DMS153 (cell line): ENCODE measurements at places on chromosomes 7 and 10.

GRCh38 chr7:159019111-159019510, 125.6 kb downstream of the VIPR2 start:
- no peak for DNase-seq

DNA sequence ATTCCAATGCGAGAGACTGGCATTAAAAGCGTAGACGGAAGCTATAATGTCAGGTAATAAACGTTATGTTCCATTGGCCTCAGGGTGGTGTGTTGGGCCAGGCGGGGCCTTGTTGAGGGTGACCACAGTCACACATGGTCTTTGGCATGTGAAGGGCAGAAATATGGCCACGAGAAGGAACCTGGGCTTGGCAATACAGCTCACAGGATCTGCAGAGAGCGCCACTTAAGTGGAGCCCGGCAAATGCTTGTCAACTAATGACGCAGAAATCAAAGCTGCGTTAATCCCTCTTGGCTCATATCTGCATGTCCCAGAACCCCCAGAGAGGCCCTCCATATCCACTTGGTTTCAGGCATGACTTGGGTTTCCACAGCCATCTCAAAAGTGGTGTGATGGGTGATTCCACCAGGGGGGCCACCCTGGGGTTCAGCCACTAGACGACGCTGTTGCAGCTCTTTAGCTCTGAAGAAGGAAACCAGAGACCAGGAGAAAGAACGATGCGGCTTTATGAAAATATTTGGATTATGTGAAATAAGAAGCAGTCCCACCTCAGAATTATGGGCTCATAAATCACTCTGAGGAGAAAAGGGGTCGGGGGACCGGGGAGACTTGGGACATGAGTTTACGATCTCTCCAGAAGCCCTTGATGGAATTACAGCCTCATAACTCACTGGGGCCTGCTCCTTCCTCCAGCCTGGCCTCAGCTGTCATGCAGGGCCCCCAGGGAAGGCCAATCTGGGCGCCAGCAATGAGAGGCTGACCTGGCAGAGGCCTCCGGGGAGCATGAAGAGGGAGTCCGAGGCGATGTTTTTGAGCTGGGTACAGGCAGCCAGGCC, 462.5 kb downstream of the PLXNA4 start:
- no peak for DNase-seq

GRCh38 chr7:3063016-3063753, 19.5 kb upstream of the CARD11 start:
- DNase-seq, result no peak

- no peak for DNase-seq
Observed at GRCh38 chr10:131961047-131961776, 20.5 kb downstream of the BNIP3 start.

DNA sequence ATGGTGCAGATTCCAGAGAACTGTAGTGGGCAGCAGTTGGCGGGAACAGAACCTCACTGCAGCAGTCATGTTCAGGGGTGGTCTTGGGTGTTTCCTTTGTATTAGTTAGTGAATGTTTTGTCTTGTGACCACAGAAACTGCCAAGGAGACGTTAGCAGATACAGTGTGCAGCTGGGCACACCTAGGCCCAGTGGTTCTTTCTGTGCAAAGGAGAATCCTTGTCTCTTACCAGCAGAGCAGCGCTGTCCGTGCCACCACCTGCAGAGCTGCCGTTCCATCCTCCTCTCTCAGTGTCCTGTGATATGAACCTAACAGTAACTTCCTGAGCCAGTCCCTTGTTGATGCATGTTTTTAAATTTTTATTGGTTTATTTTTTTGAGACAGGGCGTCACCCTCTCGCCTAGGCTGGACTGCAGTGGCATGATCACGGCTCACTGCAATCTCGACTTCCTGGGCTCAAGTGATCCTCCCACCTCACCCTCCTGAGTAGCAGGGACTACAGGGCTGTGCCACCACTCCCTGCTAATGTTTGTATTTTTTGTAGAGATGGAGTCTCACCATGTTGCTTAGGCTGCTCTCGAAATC, 60.6 kb downstream of the WDR37 start:
- DNase-seq, result no peak

DNA sequence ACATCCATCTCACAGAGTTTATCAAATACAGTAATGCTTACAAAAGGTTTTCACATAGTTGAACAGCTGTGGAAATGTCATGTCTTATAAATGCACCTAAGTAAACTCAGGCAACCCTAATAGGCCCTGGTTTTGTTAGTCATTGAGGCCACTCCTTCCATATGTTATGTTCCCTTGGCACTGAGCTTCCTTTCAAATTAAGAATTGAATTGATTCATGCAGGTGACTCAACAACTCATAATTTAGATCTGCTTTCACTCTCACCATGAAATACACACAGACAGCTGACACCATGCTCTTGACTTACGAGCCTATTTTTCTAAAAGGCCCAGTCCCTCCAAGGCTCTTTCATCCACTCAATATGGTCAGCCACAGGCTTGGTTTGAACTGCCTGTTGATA, 476.9 kb downstream of the KCNMA1 start:
- peak; percentile 97 for DNase-seq

GRCh38 chr10:1170867-1171180, 114.6 kb downstream of the WDR37 start:
- no peak for DNase-seq

DNA sequence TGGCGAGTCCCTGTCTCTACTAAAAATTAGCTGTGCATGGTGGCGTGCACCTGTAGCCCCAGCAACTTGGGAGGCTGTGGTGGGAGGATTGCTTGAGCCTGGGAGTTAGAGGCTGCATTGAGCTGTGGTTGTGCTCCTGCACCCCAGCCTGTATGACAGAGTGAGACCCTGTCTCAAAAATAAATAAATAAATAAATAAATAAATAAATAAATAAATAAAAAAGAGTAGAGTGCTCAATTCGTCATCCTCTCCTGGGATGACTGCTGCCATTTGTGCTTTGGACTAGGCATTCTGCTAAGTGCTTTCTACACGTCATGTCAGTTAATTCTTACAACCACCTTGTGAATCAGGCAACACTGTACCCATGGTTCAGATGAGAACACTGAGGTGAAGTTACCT, 130.6 kb downstream of the DOCK1 start:
- no peak for DNase-seq

GRCh38 chr10:22365233-22365632, 19.9 kb downstream of the SPAG6 start:
- no peak for DNase-seq

DNA sequence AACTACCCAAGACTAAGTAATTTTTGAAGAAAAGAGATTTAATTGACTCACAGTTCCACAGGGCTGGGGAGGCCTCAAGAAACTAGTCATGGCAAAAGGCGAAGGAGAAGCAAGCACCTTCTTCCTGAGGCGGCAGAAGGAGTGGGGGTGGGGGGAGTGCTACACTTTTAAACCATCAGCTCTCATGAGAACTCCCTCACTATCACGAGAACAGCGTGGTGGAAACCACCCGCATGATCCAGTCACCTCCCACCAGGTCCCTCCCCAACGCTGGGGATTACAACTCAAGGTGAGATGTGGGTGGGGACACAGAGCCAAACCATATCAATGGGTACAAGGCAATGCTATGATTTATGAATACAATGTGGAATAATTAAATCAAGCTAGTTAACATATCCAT, 241.9 kb downstream of the PTPRN2 start:
- no peak for DNase-seq

GRCh38 chr10:100041306-100042002, 31.7 kb upstream of the DNMBP start:
- no peak for DNase-seq

GRCh38 chr10:120385992-120386391, 71.0 kb upstream of the PLPP4 start:
- no peak for DNase-seq

GRCh38 chr10:3793553-3793952, 8.5 kb upstream of the KLF6 start:
- no peak for DNase-seq

DNA sequence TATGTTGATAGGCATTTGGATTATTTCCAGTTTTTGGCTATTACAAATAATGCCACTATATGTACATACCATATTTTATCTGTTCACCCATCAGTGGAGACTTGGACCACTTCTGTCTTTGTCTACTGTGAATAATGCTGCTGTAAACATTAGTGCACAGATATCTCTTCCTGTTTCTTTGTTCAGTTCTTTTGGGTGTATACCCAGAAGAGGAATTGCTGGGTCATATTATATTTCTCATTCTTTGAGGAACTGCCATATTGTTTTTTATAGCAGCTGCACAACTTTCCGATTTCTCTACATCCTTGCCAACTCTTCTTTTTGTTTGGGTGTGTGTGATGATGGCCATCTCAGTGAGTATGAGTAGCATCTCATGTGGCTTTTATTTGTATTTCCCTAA, 218.0 kb downstream of the LRMDA start:
- no peak for DNase-seq

- DNase-seq, result peak; percentile 77
Observed at GRCh38 chr10:79027147-79028055, 41.4 kb upstream of the ZMIZ1 start.

- no peak for DNase-seq
Observed at GRCh38 chr10:74026428-74027015, 28.6 kb downstream of the VCL start.

- DNase-seq, result peak; percentile 94
Observed at GRCh38 chr10:127279334-127279774, 83.0 kb upstream of the INSYN2A start.

DNA sequence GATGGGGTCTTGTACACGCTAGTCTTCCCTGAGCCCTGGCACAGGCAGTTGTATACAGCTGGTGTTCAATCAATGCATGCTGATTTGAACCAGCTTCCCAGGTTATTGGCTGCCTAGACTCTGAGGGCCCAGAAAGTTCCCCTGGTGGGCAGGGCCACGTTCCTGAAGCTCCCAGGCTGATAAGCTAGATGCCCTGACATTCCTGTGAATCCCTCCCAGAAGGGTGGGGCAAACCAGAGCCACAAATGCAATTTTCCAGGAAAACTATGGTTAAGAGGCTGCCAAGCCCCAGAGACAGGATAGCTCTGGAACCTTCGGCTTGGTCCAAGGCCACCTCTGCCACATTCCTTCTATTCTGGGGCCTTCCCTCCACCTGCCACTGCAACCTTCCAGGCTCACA, 78.2 kb downstream of the FAM53B start:
- no peak for DNase-seq

DNA sequence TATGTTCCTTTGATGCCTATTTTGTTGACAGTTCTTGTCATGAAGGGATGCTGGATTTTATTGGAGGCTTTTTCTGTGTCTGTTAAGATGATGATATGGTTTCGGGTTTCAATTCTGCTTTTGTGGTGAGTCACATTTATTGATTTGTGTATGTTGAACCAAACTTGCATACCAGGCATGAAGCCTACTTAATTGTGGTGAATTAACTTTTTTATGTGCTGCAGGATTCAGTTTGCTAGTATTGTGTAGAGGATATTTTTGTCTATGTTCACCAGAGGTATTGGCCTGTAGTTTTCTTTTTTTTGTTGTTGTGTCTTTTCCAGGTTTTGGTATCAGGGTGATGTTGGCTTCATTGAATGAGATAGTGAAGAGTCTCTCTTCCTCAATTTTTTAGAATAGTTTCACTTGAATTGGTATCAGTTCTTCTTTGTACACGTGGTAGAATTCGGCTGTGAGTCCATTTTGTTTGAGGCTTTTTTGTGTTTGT, 345.9 kb downstream of the KIF20B start:
- peak; percentile 37 for DNase-seq

DNA sequence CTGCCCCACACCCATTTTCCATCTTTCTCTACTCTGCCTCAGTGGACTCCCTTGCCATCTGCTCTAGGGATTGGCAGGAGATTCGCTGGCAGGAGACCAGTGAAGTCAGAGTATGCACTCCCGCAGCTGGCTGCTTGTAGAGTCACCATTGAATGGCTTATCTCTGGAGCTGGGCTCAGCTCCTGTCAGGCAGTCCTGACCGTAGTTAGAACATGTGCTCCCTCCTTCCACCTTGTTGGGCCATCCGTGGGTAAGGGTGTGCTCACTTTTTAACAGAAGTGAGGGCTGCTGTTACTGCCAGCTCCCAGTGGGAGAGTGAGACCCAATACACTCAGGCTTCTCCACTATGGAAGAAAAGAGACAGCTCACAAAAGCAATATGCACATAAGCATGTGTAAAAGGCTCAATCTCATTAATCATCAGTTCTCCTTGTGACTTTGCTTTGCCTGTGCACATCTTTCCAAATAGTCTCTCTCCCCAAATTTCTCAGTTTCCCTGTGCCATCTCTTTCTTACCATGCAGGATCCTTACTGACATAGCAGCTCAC, 773.3 kb downstream of the GRID1 start:
- no peak for DNase-seq

DNA sequence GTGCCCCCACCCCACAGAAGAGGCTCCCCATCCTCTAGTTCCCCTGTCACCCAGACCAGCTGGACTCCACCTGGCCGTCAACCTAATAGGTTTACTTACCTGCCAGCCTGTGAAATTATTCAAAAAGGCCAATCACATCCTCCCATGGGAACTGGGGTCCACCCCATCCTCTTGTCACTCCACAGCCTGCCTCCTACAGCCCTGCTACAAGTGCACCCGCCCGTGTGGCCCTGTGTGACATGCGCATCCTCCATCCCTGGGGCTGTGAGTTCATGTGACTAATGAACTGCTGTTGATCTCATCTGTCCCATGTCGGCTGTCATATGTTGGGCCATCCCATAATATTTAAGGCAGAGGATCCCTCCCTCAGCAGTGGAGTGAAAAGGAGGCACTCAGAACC, 39.4 kb downstream of the AOC1 start:
- DNase-seq, result no peak

DNA sequence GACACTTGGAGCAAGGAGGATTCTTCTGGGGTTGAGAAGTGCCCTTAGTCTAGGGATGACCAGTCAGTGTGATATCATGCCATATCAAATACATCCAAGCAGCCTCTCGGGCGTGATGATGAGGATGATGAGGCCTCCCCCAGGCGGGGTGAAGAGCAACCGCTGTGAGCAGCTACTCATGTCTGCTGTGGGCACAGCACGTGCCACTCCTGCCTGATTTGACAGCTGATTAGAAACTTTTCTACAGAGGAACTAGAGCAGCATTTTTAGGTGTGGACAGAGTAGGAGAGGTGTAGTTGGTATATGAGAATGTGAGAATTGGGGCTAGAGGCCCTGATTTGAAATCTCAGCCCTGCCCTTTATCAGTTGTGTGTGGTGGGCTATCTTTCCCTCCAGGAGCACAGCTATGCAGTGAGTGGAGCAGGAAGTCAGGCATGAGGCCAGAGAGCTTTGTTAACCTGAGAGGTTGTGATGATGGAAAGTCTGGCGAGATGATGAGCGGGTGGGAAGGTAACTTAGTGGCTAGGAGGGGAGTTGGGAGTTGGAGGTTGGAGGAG, 49.6 kb upstream of the COBL start:
- no peak for DNase-seq
